ENCODE measurements at places on chromosomes 12 and 14. TPM values are rescaled to one million over a fixed set of nuclear protein-coding genes. Genes with fewer than 3 reads are reported as not detected.

GRCh38 chr12:110320550-110320949 is 39.5 kb downstream of the ATP2A2 start:
- peak; percentile 45 for DNase-seq

DNA sequence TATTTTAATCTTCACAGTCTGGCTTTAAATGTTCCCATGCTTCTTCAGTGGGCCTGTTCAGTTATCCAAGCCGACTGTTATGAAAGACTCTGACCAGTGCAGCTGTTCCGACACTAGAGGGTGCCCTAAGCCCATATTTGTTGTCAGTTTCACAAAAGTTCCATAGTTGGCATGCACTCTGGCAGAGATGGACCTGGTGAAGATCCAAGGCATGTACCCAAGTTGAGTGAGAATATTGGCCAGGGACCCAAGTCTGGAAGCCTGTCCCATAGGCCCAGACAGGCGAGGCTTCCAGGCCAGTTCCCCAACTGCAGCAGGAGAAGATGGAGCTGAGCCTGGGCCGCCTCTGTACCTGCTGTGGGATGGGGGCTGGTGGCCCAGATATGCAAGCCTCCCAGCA is 27.4 kb upstream of the GUCY2C start:
- DNase-seq: peak; percentile 13

GRCh38 chr12:53232646-53233461 is 845 bp upstream of the RARG start:
- peak; percentile 35 for DNase-seq

GRCh38 chr12:129617849-129618248 is 286.0 kb downstream of the TMEM132D start:
- no peak for DNase-seq

GRCh38 chr12:123779551-123779950 is 17.4 kb downstream of the DNAH10 start:
- DNase-seq: no peak

- peak; percentile 98 for DNase-seq
Measured at GRCh38 chr14:68458840-68459469, 333.9 kb downstream of the ZFP36L1 start.

GRCh38 chr14:28867571-28867970 is 101.0 kb downstream of the FOXG1 start:
- no peak for DNase-seq

DNA sequence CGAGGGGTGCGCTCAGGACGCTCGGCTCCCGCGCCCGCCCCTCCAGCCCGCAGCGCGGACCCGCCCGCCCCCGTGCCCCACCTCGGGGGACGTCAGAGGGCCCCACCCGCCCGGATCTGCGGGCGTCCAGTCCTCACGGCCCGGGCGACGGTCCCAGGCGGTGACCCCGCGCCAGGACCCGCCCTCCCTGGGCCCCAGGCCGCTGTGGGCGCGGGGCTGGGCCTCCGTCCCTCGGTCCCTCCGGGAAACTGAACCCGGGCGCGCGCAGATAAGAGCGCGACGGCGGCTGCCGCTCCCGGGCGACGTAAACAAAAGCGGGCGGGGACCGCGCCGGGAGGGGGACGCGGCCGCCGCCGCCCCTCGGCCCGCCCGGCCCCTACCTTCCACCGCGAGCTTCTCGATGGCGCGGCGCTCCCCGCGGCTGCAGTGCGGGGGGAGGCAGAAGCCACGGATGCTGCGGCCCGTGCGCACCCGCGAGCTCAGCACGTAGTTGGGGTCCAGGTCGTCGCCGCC is 1.1 kb downstream of the CKB start:
- DNase-seq: no peak

DNA sequence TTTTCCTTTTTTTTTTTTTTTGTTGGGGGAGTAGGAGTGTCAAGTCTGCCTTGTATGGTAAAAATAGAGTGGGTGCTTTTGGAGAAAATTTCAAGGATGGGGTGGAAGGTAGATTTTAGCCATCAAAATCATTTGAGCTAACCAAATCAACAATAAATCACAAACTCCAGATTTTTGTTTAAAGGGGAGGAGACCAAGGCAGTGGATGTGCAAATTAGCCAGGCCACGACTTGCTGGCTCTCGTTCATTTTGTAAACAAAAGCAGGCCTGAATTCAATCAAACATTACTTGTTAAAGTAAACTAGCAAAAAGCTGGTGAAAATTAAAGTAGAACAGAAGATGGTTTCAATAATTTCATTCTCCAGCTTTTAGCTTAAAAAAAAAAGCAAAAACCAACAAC is 387.2 kb downstream of the BMP4 start:
- no peak for DNase-seq

TMTC2 gene
- total RNA-seq: 4.7 TPM

SDR9C7 gene
- not detected for total RNA-seq

TCL1B gene
- not detected for total RNA-seq

OR6C2 gene
- not detected for total RNA-seq

KNTC1 gene
- 11.8 TPM for total RNA-seq

Measured in renal cortical epithelial cell (primary cell).